Lung (tissue), 17 donors: ENCODE measurements at places on chromosomes 4 and X. TPM values are rescaled to one million over a fixed set of nuclear protein-coding genes. Genes with fewer than 3 reads are reported as not detected.

Gene PITX2
- total RNA-seq = not detected

DNA sequence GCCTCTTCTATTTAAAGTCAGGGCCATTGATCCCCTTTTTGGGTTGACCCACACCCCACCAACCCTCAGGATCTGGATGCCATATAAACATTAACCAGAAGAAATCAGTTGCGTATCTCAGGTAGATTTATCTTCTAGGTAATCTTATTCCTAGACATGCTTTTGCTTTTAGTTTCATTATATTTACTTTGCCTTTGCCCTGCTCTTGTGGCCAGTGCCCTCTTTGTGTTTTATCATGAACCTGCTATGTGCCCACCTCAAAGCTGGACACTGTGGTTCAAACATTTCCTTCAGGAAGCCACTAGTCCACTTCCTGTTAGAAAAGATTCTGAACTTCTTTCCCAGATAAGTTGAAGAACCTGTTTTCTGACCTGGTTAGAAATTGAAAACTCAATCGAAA lies 117.4 kb upstream of the EDNRA start:
- H3K36me3 ChIP-seq = no peaks in the 10 kb centered on the region
- H3K27me3 ChIP-seq = no peaks in the 10 kb centered on the region
- no peak overlapping the region for H3K4me3 ChIP-seq
- H3K27ac ChIP-seq = no peak overlapping the region
- no peak for DNase-seq

Gene IBSP
- 0.37 TPM for total RNA-seq

DNA sequence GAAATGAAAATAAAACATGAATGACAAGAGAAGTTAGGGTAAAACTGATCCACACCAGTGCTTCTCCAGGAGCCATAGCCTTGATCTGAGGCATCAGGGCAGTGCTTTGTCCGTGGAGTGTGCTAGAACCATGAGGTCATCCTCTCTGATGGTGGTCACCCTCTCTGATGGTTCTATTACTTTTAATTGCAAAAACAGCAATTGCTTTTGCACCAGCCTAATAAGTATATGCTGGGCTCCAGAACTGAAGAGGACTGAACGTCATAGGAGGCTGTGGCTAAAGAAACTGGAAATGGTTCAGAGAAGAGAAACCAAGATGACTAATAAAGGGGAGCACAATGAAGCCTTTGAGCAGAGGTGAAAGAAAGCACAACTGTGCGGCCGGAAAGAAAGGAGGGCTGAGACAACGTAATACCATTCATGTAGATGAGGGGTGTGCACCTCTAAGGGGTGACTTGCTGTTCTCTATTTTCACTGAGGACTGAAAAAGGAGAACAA lies 17.0 kb upstream of the TMEM154 start:
- H3K4me3 ChIP-seq = no peak overlapping the region
- no peak for DNase-seq
- peaks cover 5% of the 10 kb centered on the region for H3K27me3 ChIP-seq
- H3K36me3 ChIP-seq = no peaks in the 10 kb centered on the region
- H3K27ac ChIP-seq = no peak overlapping the region

- H3K36me3 ChIP-seq = peaks cover 5% of the 10 kb centered on the region
- H3K27ac ChIP-seq = no peak overlapping the region
- DNase-seq = no peak
- H3K4me3 ChIP-seq = no peak overlapping the region
- H3K4me1 ChIP-seq = no peaks in the 10 kb centered on the region
Measured at GRCh38 chr4:26402458-26402857, 81.6 kb downstream of the RBPJ start.

DNA sequence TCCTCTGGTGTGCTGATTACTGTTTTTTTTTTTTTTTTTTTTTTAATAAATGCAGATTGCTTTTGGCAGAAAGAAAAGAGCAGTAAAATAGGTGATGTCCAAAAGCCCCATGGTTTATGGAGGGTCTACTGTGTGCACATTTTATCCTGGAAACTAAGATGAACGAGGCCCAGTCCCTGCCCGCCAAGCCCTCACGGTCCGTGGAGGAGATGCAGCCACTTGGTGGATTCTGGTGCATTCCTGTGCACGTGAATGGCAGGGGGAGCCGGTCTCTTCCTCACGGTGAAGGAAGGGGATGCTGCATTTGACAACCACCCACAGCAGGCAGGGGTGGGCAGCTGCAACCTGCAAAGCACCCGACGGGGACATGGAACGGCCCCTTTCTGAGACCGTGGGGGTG lies 100.2 kb upstream of the AFAP1 start:
- H3K4me1 ChIP-seq = peaks cover 22% of the 10 kb centered on the region
- H3K36me3 ChIP-seq = no peaks in the 10 kb centered on the region
- H3K27me3 ChIP-seq = no peaks in the 10 kb centered on the region
- no peak for DNase-seq
- H3K4me3 ChIP-seq = no peak overlapping the region

DNA sequence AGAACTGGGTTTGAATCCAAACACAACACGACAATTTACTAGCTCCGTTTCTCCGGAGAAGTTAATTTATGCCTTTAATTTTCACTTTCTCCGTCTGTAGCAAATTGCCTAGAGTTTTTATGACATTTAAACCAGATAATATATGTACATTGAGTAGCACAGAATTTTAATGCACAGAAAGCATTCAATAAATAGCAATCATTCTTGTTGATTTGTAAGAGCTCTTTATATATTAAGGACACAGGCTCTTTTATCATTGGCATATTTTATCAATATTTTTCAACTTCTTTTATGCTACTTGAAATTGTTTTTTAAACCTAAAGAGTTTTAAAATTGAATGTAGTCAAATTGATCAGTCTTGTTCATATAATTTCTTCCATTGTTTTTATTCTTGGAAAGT lies 99.6 kb upstream of the PPP2R3B start:
- no peak for DNase-seq
- H3K27ac ChIP-seq = no peak overlapping the region
- H3K36me3 ChIP-seq = no peaks in the 10 kb centered on the region
- H3K4me1 ChIP-seq = no peaks in the 10 kb centered on the region
- H3K4me3 ChIP-seq = no peak overlapping the region
- no peaks in the 10 kb centered on the region for H3K27me3 ChIP-seq

Gene GLRA2
- total RNA-seq = not detected

- H3K27ac ChIP-seq = no peak overlapping the region
- DNase-seq = no peak
- no peaks in the 10 kb centered on the region for H3K36me3 ChIP-seq
- no peaks in the 10 kb centered on the region for H3K4me1 ChIP-seq
- no peaks in the 10 kb centered on the region for H3K27me3 ChIP-seq
Measured at GRCh38 chr4:92265021-92265420, 38.7 kb upstream of the GRID2 start.

DNA sequence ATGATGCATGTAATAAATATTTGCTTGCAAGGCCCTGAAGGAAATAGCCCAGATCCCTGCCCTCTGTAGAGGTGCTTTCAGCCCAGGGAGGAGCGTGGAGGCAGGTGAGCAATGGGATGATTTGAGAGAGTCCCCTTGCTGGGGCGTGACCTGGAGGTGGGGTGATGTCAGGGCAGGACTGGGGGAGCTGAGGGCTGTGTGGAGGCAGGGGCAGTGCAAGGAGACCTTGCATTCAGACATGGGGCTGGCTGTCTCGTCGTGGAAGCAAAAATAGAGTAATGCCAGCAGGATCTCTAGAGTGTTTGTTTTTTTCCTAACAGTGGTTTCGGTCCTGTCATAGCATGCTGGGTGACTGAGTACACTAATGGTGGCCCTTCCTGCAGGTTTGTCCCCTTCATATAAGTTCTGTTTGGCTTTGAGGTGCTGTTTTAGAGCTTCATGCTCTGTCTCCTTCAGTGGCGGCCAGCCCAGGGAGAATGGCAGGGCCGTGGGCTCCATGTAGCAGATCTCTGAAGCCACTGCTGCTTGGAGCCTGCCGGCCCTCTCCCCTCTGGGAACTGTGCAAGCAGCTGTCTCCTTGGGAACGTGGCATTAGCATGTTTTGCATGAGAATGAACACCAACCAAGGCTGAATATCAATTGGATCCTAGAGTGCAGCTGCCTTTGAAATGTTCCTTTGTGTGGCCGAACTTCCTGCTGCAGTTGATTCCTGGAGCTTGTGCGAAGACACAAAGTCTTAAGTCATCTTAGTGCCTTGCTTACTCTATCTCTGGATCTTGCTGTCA lies 39.3 kb upstream of the CLDN34 start:
- H3K4me1 ChIP-seq = peaks cover 6% of the 10 kb centered on the region
- H3K36me3 ChIP-seq = no peaks in the 10 kb centered on the region
- H3K4me3 ChIP-seq = no peak overlapping the region
- no peak overlapping the region for H3K27ac ChIP-seq
- DNase-seq = peak; percentile 50

- peak overlapping the region; percentile 82 for H3K4me3 ChIP-seq
- H3K36me3 ChIP-seq = no peaks in the 10 kb centered on the region
- H3K27ac ChIP-seq = peak overlapping the region; percentile 88
Measured at GRCh38 chr4:173167758-173168395, 734 bp upstream of the GALNT7 start.

Gene EPGN
- 2.3 TPM for total RNA-seq

DNA sequence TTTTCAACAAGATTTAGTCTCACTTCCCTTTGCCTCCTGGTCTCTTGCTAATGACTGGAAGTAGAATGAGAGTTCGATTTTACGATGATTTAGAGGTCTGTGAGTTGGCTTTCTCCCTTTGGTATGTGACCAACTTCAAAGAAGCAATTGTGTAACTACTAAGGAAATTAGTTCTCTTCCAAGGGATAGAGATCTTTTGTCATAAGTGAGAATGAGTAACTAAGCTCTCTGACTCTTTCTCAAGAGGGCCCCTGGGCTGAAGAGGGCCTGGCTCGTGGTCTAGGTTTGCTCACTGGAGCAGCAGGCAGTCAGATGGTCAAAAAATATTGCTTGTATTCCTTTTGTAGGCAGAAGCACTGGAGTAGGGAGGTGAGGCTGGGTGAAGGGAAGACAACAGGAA lies 176.3 kb downstream of the ENOX2 start:
- peak; percentile 15 for DNase-seq
- no peaks in the 10 kb centered on the region for H3K4me1 ChIP-seq
- H3K36me3 ChIP-seq = no peaks in the 10 kb centered on the region

GRCh38 chr4:102715057-102715456 lies 45.7 kb downstream of the MANBA start:
- peak overlapping the region; percentile 47 for H3K27ac ChIP-seq
- DNase-seq = no peak
- no peaks in the 10 kb centered on the region for H3K36me3 ChIP-seq
- no peak overlapping the region for H3K4me3 ChIP-seq
- peaks cover 2% of the 10 kb centered on the region for H3K4me1 ChIP-seq

GRCh38 chr4:185127021-185127925 lies 15.8 kb upstream of the SLC25A4 start:
- peak overlapping the region; percentile 88 for H3K27ac ChIP-seq
- peaks cover 11% of the 10 kb centered on the region for H3K4me1 ChIP-seq
- DNase-seq = peak; percentile 46

Gene UGT8
- total RNA-seq = 2.5 TPM

- H3K27me3 ChIP-seq = peaks cover 21% of the 10 kb centered on the region
- no peak overlapping the region for H3K27ac ChIP-seq
- DNase-seq = no peak
- no peak overlapping the region for H3K4me3 ChIP-seq
Measured at GRCh38 chrX:15033917-15034316, 160.7 kb downstream of the MOSPD2 start.

Gene HSD17B13
- total RNA-seq = 0.34 TPM

- H3K27ac ChIP-seq = no peak overlapping the region
- no peaks in the 10 kb centered on the region for H3K27me3 ChIP-seq
- H3K4me3 ChIP-seq = no peak overlapping the region
- no peaks in the 10 kb centered on the region for H3K36me3 ChIP-seq
- DNase-seq = no peak
- peaks cover 16% of the 10 kb centered on the region for H3K4me1 ChIP-seq
Measured at GRCh38 chr4:16537926-16538325, 311.7 kb upstream of the TAPT1 start.

GRCh38 chr4:56930638-56931037 lies 22.9 kb downstream of the REST start:
- no peaks in the 10 kb centered on the region for H3K27me3 ChIP-seq
- peaks cover 13% of the 10 kb centered on the region for H3K36me3 ChIP-seq
- H3K4me3 ChIP-seq = no peak overlapping the region
- DNase-seq = no peak
- H3K4me1 ChIP-seq = no peaks in the 10 kb centered on the region

DNA sequence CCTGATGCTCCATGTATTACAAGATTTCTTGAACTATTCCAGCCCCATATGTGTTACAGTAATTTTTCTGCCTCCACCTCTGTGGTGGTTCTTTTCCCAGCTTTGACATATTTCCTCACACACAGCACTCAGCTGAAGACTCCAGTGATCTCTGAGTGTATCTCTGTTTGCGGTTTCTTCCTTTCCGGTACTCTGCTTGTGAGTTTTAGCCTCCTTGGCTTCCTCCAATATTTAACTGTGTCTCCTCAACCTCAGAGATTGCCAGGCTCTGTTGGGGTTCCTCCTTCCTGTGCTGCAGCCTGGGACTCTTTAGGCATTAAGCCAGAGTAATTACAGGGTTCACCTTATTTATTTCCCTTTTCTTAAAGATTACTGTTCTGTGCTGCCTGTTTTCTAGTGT lies 73.2 kb downstream of the NFKB1 start:
- H3K4me1 ChIP-seq = peaks cover 1% of the 10 kb centered on the region
- H3K36me3 ChIP-seq = peaks cover 16% of the 10 kb centered on the region
- DNase-seq = peak; percentile 44
- no peak overlapping the region for H3K4me3 ChIP-seq
- no peaks in the 10 kb centered on the region for H3K27me3 ChIP-seq
- no peak overlapping the region for H3K27ac ChIP-seq

Gene ANAPC10
- 17.8 TPM for total RNA-seq

DNA sequence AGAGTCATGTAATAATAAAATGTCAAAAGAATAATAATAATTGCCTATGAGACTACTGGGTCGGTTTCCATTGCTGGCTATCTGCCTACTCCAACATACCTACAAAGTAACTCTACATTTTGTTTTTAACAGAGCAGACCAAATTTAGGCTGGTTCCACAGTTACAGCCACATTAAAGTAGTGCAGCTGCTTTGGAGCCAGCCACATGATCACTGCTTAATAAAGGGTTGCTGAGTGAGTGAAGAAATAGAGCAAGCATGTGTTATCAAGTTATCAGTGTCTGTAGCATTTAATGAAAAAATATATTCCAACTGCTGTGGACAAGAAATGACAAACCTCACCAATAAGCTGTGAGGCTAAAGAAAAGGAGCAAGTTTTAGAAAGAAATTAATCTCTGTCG lies 782.3 kb downstream of the PCDH18 start:
- no peaks in the 10 kb centered on the region for H3K36me3 ChIP-seq
- no peak overlapping the region for H3K4me3 ChIP-seq
- no peaks in the 10 kb centered on the region for H3K27me3 ChIP-seq
- DNase-seq = peak; percentile 14

GRCh38 chrX:18938710-18939109 lies 45.2 kb downstream of the PHKA2 start:
- no peak overlapping the region for H3K27ac ChIP-seq
- no peaks in the 10 kb centered on the region for H3K4me1 ChIP-seq
- no peak for DNase-seq
- H3K4me3 ChIP-seq = no peak overlapping the region
- peaks cover 4% of the 10 kb centered on the region for H3K27me3 ChIP-seq
- peaks cover 3% of the 10 kb centered on the region for H3K36me3 ChIP-seq

Gene LINC00632
- 105 TPM for total RNA-seq

GRCh38 chr4:19187096-19187495 lies 1064.6 kb upstream of the SLIT2 start:
- H3K36me3 ChIP-seq = no peaks in the 10 kb centered on the region
- no peak for DNase-seq
- no peak overlapping the region for H3K4me3 ChIP-seq
- no peaks in the 10 kb centered on the region for H3K4me1 ChIP-seq
- H3K27ac ChIP-seq = no peak overlapping the region

Gene TMEM154
- total RNA-seq = 10.2 TPM

Gene MAPK10
- 109 TPM for total RNA-seq

GRCh38 chr4:107548211-107548905 lies 171.7 kb downstream of the PAPSS1 start:
- no peak overlapping the region for H3K27ac ChIP-seq
- DNase-seq = no peak
- no peaks in the 10 kb centered on the region for H3K36me3 ChIP-seq
- no peak overlapping the region for H3K4me3 ChIP-seq
- no peaks in the 10 kb centered on the region for H3K27me3 ChIP-seq
